GM04503 (cell line): ENCODE measurements at places on chromosomes 3 and 15.

- no peak for DNase-seq
Measured at GRCh38 chr3:56966104-56966503, 94.4 kb upstream of the SPATA12 start.

- DNase-seq: no peak
Measured at GRCh38 chr15:39795486-39795885, 12.8 kb upstream of the FSIP1 start.

GRCh38 chr3:127612966-127613365 is 14.8 kb downstream of the MCM2 start:
- DNase-seq: no peak

GRCh38 chr3:22632536-22632935 is 570.6 kb upstream of the UBE2E2 start:
- DNase-seq: no peak

DNA sequence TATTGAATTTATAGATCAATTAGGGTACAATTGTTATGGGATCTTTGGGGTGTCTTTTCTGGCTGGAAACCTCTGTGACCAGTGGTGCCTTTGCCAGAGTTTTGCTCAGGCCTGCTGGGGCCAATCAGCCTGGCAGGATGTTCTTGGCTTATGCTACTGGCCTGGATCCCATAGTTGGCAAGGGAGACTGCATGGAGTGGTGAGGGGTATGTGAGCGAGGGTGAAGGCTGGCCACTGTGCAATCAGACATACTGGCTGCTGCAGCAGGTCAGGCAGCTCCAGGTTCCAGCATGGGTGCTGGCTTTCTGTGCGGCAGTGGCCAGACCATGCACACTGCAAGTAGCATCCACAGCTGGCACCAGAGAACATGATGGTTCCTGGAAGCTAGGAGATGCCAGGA is 1053.2 kb upstream of the GBE1 start:
- no peak for DNase-seq

DNA sequence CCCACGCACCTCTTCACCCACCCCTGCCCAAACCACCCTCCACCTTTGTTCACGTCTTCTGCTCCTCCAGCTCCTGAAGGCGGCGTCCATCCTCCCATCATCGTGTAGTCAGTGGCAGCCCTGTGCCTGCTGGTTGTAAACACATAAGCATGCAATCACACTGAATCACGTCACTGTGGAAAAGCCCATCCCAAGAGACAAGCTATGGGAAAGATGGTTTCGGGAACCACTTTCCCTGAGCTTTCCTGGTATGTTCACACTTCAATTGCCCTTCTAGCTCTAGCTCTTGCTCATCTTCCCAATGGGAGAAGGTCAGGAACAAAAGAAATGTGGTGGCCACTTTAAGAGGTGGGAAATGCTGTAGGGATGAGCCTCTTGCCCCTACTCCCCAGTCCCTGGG is 14.4 kb upstream of the GOLGA8J start:
- no peak for DNase-seq

DNA sequence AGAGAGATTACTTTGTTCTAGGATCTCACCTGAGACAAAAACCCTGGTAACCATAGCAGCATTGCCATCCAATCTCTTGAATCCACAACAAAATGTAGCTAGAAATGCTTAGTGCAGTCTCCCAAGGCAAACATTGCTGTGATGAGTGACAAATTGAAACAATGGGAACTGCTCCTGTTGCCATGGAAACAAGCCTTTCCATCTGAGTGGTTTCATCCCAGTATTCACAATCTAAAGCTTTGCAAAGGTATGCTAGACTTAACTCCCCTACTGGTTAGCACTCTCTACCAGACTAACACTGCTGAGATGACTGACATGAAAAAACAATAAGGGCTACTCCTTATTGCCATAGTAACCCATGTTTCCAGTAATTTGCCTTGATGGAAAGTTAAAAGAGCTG is 172.6 kb upstream of the CNTN3 start:
- no peak for DNase-seq

DNA sequence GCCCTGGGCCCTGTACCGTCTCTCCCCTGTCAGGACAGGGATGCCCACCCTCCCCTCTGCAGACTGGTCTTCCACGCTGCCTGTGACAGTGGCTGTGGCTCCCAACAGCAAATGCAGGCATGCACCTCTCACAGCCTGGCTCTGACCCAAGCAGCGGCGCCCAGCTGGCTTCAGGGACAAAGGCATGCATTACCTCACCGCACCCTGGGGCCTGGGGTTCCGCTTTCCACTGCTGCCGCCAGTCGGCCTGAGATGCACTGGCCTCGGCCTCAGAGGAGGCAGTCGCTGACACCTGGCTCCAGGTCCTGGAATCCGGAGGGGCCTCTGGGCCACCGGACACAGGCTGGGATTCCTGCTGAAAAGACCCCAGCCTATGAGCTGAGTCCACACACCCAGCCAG is 70.3 kb downstream of the SCN5A start:
- no peak for DNase-seq

GRCh38 chr3:197458179-197458707 is 97.5 kb downstream of the BDH1 start:
- DNase-seq: no peak

- no peak for DNase-seq
Measured at GRCh38 chr3:36700537-36701248, 63.7 kb downstream of the DCLK3 start.

- no peak for DNase-seq
Measured at GRCh38 chr3:67198374-67198773, 200.3 kb downstream of the KBTBD8 start.

DNA sequence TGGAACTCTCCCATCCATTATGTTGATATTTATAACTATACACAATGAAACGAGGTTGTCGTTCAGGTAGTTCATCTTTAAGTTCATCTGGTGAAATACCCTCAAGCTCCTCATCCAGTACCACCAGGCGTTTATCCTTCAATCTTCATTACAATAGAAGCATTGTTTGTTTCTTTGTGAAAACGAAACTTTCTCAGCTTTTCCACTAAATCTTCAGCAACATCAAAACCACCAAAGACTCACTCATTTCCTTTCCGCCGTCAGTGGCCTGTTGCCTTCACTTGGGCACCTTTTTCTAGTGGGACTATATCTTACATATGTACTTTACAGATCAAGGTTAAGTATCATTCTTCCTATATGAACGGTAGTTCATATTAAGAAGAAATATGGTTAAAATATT is 44.1 kb upstream of the TFG start:
- DNase-seq: no peak

GRCh38 chr15:71042356-71042922 is 72.8 kb upstream of the THSD4 start:
- no peak for DNase-seq

GRCh38 chr3:143935678-143936077 is 35.9 kb upstream of the DIPK2A start:
- no peak for DNase-seq

DNA sequence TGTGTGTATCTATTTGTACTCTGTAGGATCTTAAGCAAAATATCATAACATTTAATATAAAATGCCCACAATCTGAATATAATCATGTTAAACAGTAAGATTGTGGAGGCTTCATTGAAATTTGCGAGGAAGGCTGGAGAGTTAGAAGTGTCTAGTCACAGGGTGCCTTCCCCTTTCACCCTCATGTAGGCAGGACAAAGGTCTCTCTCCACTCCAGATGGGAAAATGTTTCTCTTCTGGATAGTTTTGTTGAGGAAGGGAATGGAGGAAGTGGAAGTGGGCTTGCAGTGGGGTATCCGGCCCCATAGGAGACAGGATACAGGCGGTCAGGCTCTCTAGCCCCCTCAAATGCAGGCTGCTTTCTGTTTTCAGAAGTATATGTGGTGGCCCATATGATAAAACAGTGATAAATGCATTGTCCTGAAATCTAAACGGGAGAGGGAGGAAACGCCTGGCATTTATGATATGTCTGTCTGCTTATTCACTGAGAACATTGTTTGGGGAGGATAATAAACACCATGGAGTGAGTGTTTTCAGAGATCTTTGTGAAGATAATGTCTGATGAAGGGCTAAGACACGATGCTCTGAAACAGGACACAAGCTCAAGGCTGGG is 13.3 kb upstream of the MYZAP start:
- DNase-seq: no peak

GRCh38 chr3:62229211-62229610 is 144.1 kb downstream of the FEZF2 start:
- DNase-seq: no peak

DNA sequence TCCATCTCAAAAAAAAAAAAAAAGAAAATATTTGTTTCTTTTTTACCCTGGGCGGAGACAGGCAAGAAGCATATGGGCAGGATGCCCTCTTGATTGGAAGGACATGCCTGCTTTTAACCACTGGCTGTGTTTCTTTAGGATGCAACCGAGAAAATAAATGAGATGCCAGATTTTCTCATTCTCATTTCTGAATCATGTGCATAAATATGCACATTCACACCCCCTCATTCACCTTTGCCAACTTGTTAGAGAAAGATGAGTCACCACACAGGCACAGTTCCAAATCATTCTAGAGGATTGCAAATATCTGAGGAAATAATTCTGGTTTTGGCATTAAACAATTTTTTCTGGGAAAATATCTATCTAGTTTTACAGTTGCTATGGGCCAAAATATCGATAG is 3.3 kb downstream of the LIPH start:
- peak; percentile 97 for DNase-seq

GRCh38 chr3:4943549-4943948 is 35.7 kb upstream of the BHLHE40 start:
- DNase-seq: no peak

DNA sequence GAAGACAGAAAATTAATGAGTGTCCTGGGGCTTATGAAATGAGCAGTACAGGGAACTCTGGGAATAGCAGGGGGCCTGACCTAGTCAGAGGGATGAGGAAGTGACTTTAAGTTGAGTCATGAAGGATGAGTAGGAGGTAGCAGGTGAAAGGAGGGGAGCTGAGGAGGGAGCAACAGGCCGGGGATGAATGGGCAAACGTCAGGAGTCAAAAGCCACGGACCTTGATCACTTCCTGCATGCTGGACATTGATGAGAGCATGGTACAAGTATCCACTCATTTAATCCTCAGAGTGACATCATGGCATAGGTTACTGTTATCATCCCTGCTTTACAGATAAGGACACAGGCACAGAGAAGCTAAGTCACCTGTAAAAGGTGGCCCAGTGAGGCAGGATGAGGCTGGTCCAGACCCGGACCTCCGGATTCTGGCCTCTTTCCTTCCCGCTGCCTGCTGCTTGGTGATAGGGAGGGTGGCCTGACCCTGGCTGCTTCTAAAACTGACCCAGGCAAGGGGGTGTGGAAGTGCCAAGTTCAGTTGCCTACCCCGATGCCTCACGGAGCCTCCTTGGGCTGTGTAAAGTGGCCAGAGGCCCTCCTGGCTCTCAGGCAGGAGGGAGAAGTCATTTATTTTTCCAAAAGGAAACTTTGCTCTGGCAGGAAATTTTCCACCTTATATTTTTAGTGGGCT is 7.6 kb downstream of the CORO2B start:
- peak; percentile 51 for DNase-seq

GRCh38 chr3:24161841-24162240 is 216.8 kb downstream of the NR1D2 start:
- no peak for DNase-seq

GRCh38 chr3:12235691-12236090 is 53.2 kb upstream of the PPARG start:
- DNase-seq: no peak

GRCh38 chr15:79091204-79091867 is 756 bp upstream of the RASGRF1 start:
- DNase-seq: no peak

DNA sequence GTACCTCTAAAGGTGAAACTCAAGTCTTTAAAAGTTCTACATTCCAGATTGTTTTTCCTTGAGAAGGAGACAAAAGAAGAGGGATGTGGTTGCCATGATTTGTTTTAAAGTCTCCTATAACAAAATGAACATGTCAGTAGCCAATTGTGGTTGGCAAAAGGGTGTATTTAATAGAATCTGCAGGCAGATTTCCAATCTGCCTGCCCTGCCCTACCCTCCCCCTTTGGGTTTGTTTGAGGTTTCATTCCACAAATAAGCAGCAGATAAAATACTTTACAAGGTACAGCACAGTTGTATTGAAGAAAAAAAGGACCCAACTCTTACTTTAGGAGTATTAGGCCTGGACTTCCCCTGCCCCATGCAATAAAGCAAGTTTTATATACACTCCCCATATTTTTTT is 59.5 kb downstream of the MLH1 start:
- DNase-seq: no peak

DNA sequence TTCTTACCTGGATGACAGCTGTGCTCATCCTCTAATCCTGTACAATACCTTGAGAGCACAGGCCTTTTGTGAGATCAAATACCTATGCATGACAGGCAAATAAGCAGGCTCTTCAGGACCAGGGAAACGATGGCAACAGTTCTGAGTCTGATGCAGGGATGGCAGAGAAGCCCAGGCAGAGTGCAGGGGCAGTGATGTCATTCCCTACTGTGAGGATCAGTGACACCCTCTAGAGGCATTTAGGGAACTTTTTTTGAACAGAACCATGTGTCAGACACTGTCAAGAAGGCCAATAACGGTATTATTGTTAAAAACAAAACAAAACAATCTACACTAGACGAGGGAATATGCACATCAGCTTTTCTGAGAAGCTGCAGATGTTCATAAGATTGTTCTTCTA is 314.8 kb upstream of the CTDSPL start:
- DNase-seq: peak; percentile 12

GRCh38 chr3:157117206-157117605 is 42.7 kb downstream of the CCNL1 start:
- DNase-seq: no peak

GRCh38 chr3:159947220-159947619 is 41.4 kb upstream of the IL12A start:
- DNase-seq: peak; percentile 96

GRCh38 chr15:50685191-50685975 is 1.2 kb downstream of the TRPM7 start:
- DNase-seq: no peak

DNA sequence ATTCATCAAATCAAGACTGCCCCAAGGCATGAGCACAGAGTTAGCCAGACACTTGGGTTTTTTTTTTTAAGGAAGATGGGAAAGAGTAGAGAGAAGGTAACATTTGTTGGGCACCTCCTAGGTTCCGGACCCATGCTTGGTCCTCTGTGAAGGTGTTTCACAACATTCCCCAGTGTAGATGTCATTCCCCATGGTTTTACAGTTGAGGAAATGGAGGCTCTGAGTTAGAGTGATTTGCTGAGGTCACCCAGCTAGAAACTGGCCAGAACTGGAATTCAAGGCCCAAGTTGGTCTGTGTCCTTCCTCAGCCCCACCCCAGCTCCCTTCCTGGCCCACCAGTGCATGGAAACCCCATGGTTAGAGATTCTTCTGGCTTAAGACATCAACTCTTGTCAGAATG is 19.9 kb downstream of the WNT7A start:
- DNase-seq: no peak
